Psoas muscle (tissue), 8 donors: ENCODE measurements at places on chromosomes 12 and 14.
A peak's percentile ranks its signal among the peaks of the same experiment; 100 is the strongest.

- no peak for DNase-seq
These were observed 36.5 kb downstream of the LRRC74A start for GRCh38 chr14:76862546-76863282.

- no peak for DNase-seq
These were observed 10.5 kb downstream of the PALS1 start for GRCh38 chr14:67251573-67252226.

DNA sequence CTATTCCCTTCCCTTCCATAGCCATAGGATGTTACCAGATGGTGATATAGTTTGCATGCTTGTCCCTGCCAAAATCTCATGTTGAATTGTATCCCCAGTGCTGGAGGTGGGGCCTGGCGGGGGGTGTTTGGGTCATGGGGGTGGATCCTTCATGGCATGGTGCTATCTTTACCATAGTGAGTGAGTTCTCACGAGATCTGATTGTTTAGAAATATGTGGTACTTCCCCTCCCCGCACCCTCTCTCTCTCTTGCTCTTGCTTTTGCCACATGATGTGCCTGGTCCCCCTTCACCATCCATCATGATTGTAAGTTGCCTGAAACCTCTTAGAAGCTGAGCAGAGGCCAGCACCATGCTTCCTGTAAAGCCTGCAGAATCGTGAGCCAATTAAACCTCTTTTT lies 181.3 kb downstream of the CAND1 start:
- DNase-seq, result no peak

- DNase-seq, result no peak
These were observed 13.0 kb downstream of the PLEKHA5 start for GRCh38 chr12:19142499-19142898.

- DNase-seq, result peak; percentile 30
These were observed 39.3 kb downstream of the CCDC177 start for GRCh38 chr14:69535230-69535848.

DNA sequence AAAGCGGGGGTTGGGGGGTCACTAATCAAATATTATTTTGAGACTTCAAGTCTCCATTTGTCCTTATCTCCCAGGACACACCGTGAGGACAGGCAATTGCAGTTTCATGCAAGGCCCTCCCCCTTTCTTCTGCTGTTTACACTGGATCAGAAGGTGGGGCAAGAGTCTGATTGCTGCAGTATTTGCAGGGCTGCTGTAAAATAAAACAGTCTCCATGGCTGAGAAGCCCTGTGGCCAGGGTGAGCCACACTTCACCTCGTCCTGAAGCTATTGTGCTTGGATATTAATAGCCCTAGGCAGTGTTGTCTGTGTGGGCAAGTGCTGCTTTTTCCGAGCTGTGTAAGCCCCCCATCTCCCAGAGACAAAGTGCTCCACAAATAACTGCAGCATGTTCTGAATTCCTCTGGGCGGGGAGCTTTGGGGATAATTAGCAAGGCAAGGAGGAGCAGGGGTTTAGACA lies 187.4 kb upstream of the NTF3 start:
- DNase-seq, result no peak

- DNase-seq, result no peak
These were observed 2.3 kb upstream of the GARIN2 start for GRCh38 chr14:67186789-67187584.

DNA sequence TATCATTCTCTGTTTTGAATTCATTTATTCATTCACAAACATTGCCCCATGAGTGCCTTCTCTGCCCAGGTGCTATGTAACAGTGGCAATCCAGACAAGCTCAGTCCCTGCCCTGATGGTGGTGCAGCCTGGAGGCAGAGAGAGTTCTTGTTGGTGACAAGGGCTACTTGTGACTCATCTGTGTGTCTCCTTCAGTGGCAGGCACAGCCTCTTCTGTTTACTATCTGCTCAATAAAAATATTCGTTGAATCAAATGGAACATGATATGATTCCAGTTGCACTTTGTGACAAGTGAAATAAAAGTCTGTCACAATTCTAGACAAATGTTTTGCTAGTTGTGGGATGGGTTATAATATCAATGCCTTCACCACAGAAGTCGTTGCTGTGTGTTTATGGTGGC lies 20.6 kb upstream of the CPM start:
- no peak for DNase-seq

DNA sequence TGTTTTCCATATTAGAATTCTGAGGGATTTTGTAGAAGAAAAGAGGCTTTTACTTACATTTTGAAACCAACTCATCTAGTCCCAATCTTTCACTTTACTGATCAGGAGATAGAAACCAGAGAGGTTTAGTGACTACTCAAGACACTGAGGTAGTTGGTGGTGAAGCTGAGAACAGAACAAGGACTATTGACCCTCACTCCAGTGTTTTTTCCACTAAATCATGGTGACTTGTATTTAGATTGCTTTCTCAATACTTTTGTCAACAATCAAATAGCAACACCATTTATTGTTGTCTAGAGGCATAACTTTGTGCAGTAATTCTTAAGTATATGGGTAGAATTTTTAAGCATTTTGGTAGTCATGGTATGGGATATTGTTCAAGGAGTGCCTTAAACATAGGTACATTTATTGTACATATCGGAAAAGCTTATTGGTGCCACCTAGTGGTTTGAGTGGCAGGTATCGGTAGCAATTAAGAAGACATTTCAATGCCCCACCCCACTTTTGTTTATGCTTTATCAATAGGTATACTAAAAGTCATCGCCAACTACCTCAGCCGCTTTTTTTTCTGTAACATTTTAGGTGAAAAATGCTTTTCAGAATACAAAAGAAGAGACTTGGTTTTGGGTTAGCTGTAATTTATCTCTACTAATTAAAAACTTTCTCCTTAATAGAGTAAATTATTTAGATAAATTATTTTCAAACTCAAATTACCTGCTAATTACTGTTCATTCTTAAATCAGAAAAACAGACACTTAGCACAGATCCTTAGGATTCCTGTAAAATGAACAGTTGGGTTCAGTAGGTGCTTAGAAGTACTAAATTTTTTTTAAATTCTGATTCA lies 47.3 kb upstream of the PAWR start:
- DNase-seq, result no peak

- DNase-seq, result no peak
These were observed 17.3 kb downstream of the PCNX1 start for GRCh38 chr14:70924521-70924920.
